ENCODE measurements at places on chromosomes 1 and 21.
A peak's percentile ranks its signal among the peaks of the same experiment; 100 is the strongest.

DNA sequence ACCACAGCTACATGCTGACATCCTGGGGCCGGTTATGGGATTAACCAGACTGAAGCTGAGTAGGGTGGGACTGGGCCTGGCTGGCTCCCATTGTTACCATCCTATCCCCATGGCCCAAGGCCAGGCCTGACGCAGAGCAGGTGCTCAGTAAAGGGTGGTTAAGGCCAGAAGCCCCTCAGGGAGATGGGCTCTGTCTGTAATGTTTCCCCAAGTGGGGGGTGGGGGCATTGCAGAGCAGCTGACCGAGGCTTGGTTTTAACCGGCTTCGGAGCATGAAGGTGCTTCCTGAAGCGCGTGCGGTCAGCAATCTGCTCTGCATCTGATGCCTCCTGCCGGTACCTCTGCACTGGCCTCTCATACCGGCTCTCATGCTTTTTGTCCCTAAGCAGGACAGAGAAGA, 83.4 kb upstream of the ACTL8 start:
- no peak for DNase-seq

- no peak for DNase-seq
Measured at GRCh38 chr21:38039841-38040240, 123.6 kb upstream of the KCNJ6 start.

DNA sequence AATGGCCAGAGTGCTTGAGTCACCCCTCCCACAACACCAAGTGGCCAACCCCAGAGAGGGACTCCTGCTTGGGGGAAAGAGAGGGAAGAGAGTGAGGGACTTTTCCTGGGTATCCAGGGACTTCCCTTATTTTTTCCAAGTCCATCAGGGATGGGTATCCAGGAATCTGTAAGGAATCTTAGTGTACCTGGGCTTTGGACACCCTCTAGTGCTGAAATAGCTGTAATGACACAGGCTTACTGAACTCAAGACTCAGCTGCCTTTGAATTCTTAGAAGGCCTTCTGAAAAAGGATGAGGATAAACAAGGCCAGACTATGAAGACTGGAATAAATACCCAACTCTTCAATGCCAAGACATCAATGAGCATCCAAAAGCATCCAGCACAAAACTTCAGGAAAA, 12.0 kb downstream of the TSHB start:
- no peak for DNase-seq

DNA sequence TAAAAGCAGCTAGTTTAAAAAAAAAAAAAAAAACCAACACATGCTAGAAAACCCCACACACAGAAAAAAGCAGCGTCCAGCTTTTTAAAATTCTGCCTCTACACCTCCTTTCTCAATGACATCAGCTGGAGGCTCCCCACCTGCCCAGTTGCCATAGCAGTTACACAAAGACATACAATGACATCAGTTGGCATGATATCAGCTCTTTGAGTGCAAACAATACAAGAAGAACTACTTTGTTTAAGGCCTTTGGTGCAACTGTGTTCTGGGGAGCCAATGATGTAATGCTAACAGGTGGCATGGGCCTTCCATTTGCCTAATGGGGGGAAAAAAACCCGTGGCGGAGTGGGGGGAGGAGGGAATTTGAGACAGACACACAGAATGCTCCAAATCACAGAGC, 32.9 kb downstream of the DUSP10 start:
- DNase-seq = peak; percentile 65

DNA sequence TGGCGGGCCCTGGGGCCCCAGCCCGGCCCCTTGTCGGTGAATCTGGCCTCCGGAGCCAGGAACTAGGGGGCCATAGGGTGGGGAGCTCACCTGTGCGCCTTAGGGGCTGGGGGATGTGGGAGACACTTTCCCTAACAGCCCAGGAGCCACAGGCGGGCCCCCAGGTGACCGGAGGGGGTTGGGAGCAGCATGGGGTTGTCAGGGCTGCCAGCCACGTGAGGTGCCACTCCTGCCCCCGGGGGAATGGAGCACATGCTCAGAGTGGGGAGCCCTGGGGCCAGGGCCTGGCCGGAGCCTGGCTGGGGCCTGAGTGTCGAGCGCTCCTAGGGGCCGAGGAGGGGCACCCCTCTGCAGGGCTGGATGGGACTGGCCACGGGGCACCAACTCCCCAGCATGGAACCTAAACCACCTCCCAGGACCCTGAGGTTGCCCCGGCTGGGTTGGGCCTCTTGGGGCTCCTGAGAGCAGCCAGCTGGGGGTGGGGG, 19.9 kb downstream of the PRXL2B start:
- DNase-seq = no peak

- DNase-seq = no peak
Measured at GRCh38 chr1:6747674-6748073, 37.6 kb upstream of the CAMTA1 start.

DNA sequence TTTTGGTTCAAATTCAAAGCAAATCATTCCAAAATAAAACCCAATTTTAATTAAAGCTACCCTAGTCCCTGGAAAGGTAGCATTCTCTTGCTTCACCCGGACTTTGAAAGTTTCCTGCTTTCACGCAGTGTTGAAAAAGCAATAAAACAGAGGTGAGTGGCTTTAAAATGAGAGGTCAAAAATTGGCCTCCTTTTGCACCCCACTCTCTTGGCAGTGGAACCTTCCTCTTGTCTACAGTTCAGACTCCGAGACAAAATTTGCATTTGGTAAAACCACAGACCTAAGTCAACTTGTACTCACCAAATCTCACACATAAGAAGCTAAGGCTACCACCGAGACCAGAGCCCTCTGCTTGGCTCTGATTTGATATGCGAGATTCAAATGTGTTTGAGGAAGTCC, 252.7 kb downstream of the TTLL7 start:
- DNase-seq = no peak

- peak; percentile 40 for DNase-seq
Measured at GRCh38 chr1:38727684-38728584, 131.6 kb downstream of the RRAGC start.

DNA sequence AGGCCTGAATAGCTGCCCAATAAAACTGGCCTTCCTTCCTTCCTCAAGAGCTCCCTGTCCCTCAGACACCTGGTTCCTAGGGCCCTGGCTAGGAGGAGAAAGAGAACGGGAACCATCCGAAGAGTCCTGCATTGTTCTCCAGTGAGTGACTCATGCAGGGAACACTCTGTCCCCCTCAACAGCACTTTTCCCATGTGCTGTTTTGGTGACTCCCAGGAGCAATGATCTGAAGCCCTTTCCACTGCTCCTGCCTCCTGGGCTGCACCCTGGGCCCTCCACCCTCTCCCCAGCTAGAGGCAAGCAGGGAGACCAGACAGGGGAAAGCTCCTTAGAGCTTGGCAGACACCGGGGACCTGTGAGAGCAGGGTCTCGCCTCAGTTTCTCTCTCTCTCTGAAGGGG, 18.9 kb downstream of the TNNT2 start:
- no peak for DNase-seq

GRCh38 chr1:119358636-119359035, 9.9 kb upstream of the HAO2 start:
- DNase-seq = no peak

- DNase-seq = peak; percentile 55
Measured at GRCh38 chr1:113811156-113811887, 954 bp downstream of the RSBN1 start.

- no peak for DNase-seq
Measured at GRCh38 chr1:28865997-28866650, 48.2 kb upstream of the EPB41 start.

DNA sequence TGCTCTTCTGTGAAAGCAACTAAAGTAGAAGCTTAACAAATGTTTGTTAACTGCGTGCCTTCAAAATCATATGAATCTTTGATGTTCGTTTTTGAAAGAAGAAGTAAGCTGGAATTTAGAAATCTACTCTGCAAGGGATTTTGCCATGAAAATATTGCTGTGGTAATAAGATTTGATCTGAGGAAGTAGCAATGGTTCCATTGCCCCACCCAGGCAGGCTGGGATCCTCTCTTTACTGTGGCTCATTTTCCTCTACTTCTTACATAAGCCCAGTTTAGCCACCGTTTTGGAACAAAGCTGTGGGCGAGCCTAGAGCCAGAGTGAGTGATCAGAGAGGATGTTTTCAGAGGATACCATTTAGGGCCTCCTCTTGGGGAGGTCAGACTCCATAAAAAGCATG, 20.3 kb upstream of the PTGFRN start:
- DNase-seq = no peak

DNA sequence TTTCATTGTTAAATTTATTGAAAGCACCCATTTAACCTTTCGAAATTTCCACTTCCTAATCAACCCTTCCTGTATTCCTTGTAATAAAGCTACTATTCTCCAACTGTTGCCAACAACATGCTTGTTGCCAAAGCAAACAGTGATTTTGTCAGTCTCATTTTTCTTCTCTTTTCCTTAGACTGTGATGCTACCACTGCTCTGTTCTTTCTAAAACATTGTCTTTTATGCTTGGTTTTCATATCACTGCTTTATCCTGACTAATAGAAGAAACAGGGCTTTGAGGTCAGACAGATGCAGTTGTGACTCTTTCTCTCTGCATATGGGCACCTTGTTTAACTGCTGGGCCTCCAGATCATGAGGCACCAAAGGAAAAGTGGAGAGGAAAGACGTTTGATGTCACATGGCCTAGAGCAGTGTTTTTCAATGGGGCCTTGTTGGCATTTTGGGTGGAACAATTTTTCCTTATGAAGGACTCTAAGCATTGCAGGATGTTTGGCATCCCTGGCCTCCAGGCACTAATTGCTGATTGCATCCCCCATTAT, 56.1 kb downstream of the HMCN1 start:
- no peak for DNase-seq

DNA sequence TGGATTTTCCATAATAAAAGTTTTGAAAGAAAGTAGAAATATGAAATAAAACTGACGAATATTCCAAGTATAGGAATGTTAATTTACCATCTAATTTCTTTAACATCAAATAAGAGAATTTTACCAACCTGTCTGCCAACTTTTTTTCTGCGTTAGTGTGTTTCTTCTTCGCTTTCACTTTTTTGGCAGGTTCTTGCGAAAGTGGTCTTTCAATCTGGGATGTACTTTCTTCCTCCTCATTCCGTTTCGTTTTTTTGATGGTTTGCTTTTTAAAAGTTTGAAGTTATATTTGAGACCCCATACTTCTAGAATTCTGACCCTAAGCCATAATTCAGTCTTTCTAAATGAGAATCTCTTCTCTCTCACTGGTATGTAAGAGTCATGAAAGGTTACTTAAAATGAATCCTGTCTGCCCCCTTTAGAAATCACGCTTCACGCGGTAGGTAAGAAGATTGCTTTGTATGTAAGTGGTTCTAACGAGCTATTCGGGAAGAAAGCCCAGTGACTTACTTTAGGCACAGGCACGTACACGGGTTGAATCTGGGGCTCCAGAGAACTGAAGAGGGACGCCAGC, 580 bp downstream of the RBM34 start:
- DNase-seq = no peak

GRCh38 chr1:109989506-109990301, 5.1 kb downstream of the AHCYL1 start:
- no peak for DNase-seq

DNA sequence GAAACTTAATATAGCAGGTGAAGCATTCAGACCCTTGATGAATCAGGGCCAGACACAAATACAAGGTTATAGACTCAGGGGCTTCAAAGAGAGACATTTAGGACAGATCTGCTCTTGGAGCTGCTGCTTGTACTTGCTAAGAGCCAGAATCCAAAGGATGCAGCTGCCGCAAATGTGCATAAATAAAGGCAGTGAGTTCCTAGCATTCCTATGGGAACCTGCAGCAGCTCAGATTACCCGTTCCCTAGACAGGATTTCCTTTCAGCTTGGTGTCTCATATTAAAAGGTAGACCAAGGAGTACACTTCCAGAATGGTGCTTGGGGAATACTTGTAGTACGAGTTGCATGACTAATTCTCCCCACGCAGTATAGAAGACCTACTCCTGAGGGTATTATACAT, 9.7 kb upstream of the LRRC53 start:
- DNase-seq = no peak

- DNase-seq = no peak
Measured at GRCh38 chr1:202291001-202291400, 50.7 kb downstream of the UBE2T start.

- no peak for DNase-seq
Measured at GRCh38 chr1:22221233-22221780, 78.4 kb upstream of the WNT4 start.

GRCh38 chr1:240515505-240515904, 96.5 kb downstream of the GREM2 start:
- DNase-seq = no peak

GRCh38 chr21:27681841-27682240, 715.0 kb upstream of the ADAMTS5 start:
- no peak for DNase-seq

GRCh38 chr1:28921286-28921869, 7.0 kb downstream of the EPB41 start:
- no peak for DNase-seq

DNA sequence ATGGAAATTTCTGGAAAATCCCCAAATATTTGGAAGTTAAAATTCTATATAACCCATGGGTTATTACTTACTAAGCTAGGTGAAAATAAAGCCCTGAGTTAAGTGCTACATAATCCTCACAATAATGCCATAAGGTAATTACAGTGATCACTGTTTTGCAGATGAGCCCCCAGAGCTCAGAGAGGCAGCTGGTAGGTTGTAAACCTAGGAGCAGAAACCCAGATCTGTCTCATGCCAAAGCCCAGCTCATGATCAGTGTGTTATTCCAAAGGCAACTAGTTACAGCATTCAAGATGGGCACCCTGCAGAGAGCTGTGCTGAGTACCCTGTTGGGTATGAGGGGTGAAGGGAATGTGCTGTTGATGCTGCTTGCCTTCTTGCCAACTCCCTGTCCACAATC, 10.8 kb upstream of the MYOG start:
- no peak for DNase-seq

GRCh38 chr1:10939654-10940450, 72.6 kb upstream of the TARDBP start:
- DNase-seq = no peak

DNA sequence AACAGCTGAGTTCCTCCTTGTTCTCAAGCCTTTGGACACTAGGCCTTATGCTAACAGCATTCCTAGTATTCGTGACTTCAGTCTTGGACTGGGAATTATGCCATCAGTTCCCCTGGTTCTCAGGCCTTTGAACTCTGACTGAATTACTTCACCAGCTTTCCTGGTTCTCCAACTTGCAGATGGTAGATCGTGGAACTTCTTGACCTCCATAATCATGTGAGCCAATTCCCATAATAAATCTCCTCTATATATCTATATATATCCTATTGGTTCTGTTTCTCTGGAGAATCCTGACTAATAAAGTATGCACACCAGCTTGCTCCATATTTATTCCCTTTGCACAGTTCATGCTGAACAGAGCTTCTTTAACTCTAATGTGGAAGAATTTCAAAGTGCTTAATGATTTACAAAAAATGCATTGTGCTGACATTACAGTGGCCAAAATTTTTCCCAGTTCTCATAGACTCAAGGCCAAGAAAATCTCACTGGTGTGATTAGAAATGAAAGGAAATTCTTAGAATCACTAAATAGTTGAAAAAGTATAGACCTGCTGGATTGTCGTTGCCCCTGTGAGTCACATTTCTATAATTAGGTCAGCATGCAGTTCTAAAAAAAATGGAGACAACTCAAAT, 462.9 kb upstream of the ADAMTS5 start:
- no peak for DNase-seq

Measured in substantia nigra (tissue), 51 donors.